ENCODE measurements at places on chromosomes 7 and 10.

GRCh38 chr7:154837622-154838021, 165.3 kb downstream of the PAXIP1 start:
- no peak for DNase-seq

DNA sequence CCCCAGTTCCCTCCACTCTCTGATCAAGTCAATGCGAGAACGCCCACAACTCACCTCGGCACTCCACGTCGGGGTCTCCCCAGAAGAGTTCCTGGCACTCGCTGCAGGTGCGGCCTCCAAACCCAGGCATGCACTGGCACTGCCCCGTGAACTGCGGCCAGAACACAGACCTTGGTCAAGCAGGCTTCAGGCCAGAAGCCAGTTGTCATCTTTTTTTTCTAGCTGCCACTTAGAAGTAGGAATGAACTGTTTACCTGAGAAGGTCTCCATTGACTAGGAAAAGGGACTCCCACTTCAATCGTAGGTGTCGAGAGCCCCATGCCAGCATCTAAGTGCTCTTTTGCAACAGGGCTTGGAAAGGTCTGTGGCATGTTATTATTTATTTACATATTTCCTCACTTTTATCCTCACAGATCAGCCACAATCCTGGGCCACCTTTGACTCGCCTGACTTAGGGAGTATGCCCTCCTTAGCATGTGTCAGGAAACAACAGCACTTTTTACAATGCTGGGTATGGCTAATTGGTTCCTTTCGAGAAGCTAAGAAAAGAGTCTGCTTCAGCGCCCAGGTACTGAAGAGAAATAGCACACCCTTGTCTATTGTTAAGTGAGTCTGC, 51.7 kb downstream of the LAMB1 start:
- DNase-seq, result no peak

DNA sequence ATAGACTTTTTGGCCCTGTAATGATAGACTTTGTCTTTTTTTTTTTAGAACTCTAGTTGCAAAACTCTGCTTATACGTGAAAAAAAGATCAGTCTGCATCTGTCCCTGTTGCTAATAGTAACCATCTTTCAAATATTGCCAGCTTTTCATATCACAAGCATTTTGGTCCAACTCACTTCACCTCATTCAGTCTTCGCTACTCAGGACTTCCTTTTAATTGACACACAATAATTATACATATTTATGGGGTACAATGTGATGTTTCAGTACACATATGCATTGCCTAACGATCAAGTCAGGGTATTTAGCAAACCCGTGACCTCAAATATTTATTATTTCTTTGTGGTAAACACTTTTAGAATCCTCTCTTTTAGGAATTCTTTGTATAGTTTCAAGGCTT, 867.0 kb upstream of the C7orf33 start:
- DNase-seq, result no peak

DNA sequence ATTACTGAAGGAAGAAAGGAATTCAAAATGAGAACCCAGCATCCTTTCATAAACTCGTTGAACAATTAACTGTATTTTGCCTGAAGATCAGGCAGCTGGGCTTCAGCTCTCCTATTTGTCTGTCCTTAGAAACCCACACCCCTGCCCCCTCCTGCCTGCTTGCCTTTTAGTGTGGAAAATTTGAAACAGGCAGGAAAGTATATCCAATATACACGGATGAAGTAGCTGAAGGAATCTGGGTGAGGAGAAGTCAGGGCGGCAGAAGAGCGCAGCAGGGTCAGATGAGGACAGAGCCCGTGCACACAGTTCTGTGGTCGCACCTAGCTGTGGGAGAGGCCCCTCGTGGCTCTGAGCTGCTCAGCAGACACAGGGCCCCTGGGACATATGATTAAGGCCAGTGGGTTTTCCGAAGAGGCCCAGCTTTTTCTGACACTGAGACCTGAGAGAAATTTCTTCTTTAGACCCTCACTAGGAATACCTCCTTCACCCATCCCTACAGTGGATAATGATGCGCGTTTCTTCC, 87.9 kb downstream of the ACTR3B start:
- no peak for DNase-seq

- no peak for DNase-seq
Observed at GRCh38 chr10:31650010-31650409, 278.6 kb downstream of the ARHGAP12 start.

DNA sequence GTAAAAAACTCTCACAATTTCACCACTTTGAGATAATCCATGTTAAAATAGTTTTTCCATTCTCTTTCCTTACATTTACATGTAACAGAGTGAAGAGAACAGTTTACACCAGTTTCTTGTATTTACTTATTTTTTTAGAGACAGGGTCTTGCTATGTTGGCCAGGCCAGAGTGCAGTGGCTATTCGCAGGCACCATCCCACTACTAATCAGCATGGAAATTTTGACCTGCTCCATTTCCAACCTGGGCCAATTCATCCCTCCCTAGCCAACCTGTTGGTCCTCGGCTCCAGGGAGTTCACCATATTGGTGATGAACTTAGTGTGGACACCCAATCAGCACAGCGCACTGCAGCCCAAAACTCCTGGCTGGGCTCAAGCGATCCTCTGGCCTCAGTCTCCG, 74.1 kb downstream of the LYZL2 start:
- no peak for DNase-seq

DNA sequence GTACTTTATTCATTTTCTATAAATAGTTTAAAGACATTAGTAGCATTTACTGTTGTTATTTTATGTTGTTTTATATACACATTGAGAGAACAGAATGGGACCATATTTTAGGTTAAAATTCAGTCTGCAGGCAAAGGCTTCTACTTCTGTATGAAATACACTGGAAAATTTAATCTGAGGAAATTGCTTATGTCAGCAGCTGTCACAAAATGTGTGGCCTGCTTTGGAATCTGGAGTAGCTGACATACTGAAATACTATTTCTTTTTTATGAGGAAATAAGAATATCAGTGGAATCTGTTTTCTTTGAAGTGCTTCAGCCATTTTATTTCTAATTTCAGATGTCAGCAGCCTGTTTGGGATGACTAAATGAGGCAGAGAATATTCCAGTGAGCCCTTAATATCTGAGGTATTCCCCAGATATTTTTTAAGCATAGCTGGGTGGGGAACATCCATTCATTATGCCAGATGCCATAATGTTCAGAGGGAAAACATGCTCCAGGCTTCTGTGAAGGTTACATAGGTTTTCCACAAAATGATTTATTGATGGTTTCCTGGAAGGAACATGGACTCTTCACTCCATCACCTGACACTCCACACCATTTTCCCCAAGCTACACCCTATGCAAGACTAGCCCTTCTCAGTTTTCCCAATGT, 267.1 kb downstream of the ARL4A start:
- DNase-seq, result no peak

GRCh38 chr10:21184216-21184615, 287.1 kb upstream of the NEBL start:
- no peak for DNase-seq

DNA sequence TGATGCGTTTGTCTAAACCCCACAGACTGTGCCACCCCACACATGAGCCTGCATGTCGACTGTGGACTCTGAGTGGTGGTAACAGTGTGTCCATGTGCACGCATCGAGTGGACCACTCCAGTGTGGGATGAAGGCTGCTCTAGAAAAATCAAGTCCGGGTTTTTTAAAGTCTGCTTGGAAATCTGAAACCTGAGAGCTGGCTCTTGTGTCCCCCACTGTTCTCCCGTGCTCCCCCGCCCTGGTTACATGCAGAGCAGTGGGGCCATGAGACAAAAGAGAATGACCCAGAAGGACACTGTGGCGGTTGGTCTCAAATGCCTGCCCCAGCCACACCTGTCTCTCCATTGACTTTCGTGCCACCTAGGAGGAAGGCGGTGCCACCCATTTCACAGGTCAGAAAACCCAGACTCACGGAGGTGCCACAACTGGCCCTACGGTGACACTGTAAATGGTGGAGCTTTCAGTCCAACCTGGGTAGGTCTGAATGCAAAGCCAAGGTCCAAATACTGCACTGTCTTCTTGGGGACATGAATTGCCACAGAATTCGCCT, 27.3 kb upstream of the PWWP2B start:
- DNase-seq, result no peak

DNA sequence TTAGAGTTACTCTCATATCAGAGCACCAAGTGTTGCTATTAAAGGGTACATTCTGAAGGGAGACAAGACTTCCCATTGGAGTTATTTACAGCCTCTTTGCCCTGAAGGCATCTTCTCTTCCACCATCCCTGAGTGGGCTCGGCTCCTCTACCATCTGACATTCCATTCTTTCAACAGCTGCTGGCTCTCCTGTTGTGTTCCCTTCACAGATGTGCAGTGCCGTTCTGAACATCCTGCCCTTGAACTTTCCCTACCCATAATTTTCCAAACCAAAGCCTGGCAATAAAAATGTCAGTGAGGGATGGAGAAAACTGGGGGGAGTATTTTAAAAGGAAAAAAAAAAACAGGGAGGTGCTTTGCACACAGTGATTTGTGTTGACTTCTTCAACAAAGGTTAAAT, 392.9 kb downstream of the KCNMA1 start:
- no peak for DNase-seq

DNA sequence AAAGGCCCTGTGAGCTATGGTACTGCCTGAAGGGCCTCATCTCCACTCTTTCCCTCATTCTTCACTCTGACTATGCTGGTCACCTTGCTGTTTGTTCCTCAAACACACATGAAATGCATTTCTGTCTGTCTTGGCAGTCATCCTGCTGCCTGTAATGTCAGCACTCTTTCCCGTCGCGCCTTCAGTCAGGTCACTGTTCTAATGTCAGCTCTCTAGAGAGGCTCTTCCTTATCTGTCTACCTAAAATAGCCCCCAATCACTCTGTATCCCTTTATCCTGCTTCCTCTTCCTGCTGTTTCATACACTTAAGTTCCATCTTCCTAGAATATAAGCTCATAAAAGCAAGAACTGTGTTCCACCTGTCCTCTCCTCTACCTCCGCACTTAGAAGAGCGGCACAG, 215.5 kb downstream of the ZNF33B start:
- DNase-seq, result no peak

GRCh38 chr7:127940381-127941160, 90.7 kb downstream of the LRRC4 start:
- DNase-seq, result no peak

- no peak for DNase-seq
Observed at GRCh38 chr10:127151541-127151940, 44.9 kb downstream of the INSYN2A start.

DNA sequence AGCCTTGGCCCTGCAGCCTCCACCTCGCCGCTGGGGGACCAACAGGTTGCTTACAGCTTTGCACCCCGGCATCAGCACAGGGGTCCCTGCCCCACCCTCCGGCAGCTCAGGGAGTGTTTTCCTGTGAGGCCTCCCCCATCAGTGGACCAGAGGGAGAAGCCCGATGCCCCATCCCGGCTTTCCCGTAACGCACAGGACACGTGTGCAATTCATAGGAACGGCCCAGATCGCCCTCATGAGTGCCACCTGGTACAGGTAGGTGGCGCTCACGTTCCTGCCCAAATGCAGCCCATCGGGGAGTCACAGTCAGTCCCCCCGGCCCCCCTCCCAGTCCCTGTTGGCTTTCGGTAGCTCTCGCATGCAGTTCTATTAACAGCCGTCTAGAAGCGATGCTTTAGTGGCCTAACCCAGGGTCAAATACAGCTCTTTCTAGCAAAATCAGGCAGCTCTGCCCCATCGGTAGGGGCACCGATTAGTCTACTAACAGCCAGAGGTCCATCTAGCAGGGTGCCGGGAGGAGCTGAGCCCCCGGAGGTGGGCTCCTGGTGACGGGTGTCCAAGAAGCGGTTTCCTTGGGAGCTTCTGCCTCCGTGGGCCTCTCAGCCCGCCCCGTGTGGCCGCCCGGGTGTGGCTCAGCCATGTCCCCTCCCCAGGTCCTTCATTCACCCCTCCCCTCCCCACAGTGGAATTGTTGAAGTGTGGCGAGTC, 48.4 kb upstream of the GTF2IRD1 start:
- peak; percentile 12 for DNase-seq

GRCh38 chr10:96919785-96920430, 87.8 kb downstream of the LCOR start:
- no peak for DNase-seq

DNA sequence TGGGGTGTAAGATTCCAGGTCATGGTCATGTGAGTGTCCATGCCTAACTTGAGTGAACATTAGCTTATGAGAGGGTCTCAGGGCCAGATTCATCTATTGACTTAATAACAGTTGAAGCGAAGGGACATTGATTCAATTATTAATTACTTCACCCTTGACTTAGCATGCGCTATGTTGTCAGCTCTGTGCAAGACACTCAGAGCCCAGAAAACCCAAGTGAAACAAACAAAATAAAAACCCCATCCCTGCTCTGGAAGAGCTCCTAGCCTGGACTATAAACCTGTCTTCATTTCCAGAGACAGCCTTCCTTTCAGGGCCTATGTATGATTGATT, 66.0 kb upstream of the TNS3 start:
- no peak for DNase-seq

Data from stimulated activated CD4-positive, alpha-beta T cell treated with anti-CD3 and anti-CD28 coated beads, Interleukin-2, amount 100 ng/mL, for 24 hours (primary cell).